IMR-90 (cell line): ENCODE measurements at places on chromosomes 1 and 21. TPM values are rescaled to one million over a fixed set of nuclear protein-coding genes. Genes with fewer than 3 reads are reported as not detected.

DNA sequence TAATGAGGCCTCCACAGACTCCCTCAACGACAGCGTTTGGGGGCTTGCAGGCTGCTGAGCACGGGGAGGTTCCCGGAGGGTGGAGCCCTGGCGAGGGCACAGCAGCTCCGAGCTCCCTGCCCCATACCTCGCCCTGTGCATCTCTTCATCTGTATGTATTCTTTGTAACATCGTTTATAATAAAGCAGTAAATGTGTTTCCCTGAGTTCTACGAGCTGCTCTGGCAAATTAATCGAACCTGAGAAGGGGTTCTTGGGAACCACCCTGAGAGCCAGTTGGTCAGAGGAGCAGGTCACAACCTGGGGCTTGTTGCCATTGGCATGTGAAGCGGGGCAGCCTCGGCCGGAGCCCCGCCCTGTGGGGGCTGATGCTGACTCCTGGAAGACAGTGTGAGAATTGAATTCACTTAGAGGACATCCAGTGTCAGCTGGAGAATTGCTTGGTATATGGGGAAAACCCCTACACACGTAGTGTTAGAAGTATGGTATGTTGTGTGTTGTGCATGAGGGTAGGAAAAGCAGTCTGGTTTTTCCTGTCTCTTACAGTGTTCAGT, 11.5 kb downstream of the SLC37A1 start:
- peak; percentile 15 for DNase-seq
- peaks cover 18% of the 10 kb centered on the region; the same call in 1 of the 2 replicates for H3K27me3 ChIP-seq
- H3K27ac ChIP-seq = no peak overlapping the region
- H3K4me3 ChIP-seq = no peak overlapping the region
- no peaks in the 10 kb centered on the region for H3K36me3 ChIP-seq

GRCh38 chr21:31443736-31444521, 99.9 kb upstream of the TIAM1 start:
- H3K36me3 ChIP-seq = no peaks in the 10 kb centered on the region
- no peaks in the 10 kb centered on the region for H3K4me1 ChIP-seq
- DNase-seq = peak; percentile 4

UTS2 gene
- not detected in 2 replicates for total RNA-seq

GRCh38 chr1:156468693-156469345, 31.8 kb downstream of the MEF2D start:
- peaks cover 10% of the 10 kb centered on the region for H3K4me1 ChIP-seq
- DNase-seq = no peak
- H3K36me3 ChIP-seq = peaks cover 78% of the 10 kb centered on the region
- H3K27me3 ChIP-seq = no peaks in the 10 kb centered on the region

DIO1 gene
- not detected in 2 replicates for total RNA-seq

C8A gene
- not detected in 2 replicates for total RNA-seq

GRCh38 chr1:8941906-8942305, 3.8 kb upstream of the CA6 start:
- H3K27ac ChIP-seq = no peak overlapping the region
- H3K27me3 ChIP-seq = no peaks in the 10 kb centered on the region
- no peaks in the 10 kb centered on the region for H3K36me3 ChIP-seq
- H3K4me1 ChIP-seq = no peaks in the 10 kb centered on the region
- DNase-seq = peak; percentile 91
- H3K4me3 ChIP-seq = no peak overlapping the region

SPATA45 gene
- total RNA-seq = not detected in 2 replicates

PRR9 gene
- total RNA-seq = not detected in 2 replicates

SERPINC1 gene
- total RNA-seq = not detected in 2 replicates
